ENCODE measurements at places on chromosomes 3 and 15.

DNA sequence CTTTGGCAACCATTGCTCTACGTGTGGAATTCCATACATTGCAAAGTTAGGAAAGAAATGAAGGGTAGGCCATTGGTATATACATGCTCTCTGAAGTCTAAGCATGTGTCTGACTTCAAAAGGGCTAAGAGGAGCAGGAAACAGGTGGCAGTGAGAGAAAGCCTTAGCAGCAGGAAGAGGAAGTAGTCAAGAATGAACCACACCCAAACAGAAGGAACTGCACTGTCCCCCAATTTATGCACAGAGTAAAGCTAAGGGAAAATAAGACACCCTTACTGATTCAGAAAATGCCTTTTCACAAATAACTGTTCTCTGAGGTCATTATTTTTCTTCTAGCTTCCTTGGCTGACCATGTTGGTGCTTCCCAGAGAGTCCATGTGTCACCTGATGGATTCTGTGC is 575.4 kb downstream of the NTRK3 start:
- no peak for DNase-seq

GRCh38 chr15:90774731-90775514 is 57.8 kb downstream of the BLM start:
- DNase-seq = no peak

GRCh38 chr3:72397586-72397985 is 450.7 kb downstream of the SHQ1 start:
- no peak for DNase-seq

DNA sequence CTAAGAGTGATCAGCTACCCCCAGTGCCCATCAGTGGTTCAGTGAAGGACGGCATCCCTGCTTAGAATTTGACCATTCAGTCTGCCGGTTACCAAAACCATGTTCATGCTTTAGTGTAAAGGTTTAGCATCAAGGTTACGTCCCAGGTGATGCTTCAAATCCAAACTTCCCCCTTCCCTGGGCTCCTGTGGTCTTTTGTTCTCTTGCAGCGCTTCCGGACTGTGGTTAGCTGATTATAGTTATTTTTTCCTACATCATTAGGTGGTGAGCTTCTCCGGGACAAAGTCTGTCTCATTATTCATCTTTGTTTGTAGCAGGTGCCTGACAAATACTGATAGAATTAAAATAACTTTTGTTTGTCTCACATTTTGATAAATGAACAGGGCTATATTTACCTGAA is 28.3 kb upstream of the MYZAP start:
- no peak for DNase-seq

DNA sequence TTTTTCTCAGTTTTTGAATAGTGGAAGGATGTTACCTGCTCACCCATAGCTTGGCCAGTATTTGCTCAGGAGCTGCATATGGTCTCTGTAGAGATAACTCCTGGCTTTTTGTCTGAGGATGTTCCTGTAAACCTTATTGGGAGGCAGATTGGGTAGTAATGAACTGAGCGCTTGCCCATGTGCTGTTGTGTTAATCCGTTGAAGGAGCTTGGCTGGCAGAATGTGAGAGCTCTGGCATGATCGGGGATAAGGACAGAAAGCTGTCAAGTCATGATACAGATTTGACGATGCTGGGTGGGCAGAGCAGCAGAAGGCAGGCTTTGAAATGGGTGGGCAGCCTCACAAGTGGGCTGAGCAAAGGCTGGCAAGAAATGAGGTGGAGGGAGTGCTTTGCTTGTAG is 27.4 kb downstream of the SH3GL3 start:
- no peak for DNase-seq

DNA sequence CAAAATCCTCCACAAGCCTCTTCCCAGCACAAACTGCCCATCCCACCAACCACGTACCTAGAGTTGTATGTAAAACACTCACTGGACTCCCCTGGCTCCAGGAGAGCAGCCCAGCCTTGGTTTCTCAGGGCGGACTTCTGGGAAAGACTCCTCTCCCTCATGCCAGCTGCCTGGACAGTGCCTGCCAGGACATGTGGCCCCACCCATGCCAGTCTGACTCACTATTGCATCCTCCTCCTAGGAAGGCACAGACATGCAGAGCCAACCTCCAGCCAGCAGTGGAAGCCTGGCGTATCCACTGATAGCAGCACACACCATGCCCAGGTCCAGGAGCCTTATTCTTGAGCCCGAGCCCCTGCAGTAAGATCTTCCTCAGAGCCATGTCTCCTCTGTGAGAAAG is 8.6 kb downstream of the PKM start:
- peak; percentile 82 for DNase-seq
